LHCN-M2 (cell line): ENCODE measurements at places on chromosomes 7 and 10. TPM values are rescaled to one million over a fixed set of nuclear protein-coding genes. Genes with fewer than 3 reads are reported as not detected.

Gene MYH16
- total RNA-seq: not detected in 2 replicates

Gene VAX1
- total RNA-seq: not detected in 2 replicates

Gene SPDYE1
- not detected in 2 replicates for total RNA-seq

Gene TRPV5
- not detected in 2 replicates for total RNA-seq

Gene ANKRD22
- total RNA-seq: 0.38 and 0.46 TPM in 2 replicates

Gene RPEL1
- not detected in 2 replicates for total RNA-seq

Gene HHEX
- 0.06 TPM in 1 of 2 replicates, not detected in the other for total RNA-seq

Gene IKZF1
- total RNA-seq: not detected in 2 replicates

Gene RBP4
- total RNA-seq: 0.17 and 0.32 TPM in 2 replicates

Gene CTAGE8
- total RNA-seq: 0.06 and 0.17 TPM in 2 replicates

Gene FLNC
- 215 and 254 TPM in 2 replicates for total RNA-seq

Gene C10orf143
- total RNA-seq: 0.96 and 0.98 TPM in 2 replicates

Gene LIPN
- total RNA-seq: not detected in 2 replicates

Gene FAM180A
- 3.7 and 4.1 TPM in 2 replicates for total RNA-seq

Gene PLA2G12B
- not detected in 2 replicates for total RNA-seq

GRCh38 chr7:157550300-157551275 is 213.8 kb downstream of the DNAJB6 start:
- DNase-seq: no peak

DNA sequence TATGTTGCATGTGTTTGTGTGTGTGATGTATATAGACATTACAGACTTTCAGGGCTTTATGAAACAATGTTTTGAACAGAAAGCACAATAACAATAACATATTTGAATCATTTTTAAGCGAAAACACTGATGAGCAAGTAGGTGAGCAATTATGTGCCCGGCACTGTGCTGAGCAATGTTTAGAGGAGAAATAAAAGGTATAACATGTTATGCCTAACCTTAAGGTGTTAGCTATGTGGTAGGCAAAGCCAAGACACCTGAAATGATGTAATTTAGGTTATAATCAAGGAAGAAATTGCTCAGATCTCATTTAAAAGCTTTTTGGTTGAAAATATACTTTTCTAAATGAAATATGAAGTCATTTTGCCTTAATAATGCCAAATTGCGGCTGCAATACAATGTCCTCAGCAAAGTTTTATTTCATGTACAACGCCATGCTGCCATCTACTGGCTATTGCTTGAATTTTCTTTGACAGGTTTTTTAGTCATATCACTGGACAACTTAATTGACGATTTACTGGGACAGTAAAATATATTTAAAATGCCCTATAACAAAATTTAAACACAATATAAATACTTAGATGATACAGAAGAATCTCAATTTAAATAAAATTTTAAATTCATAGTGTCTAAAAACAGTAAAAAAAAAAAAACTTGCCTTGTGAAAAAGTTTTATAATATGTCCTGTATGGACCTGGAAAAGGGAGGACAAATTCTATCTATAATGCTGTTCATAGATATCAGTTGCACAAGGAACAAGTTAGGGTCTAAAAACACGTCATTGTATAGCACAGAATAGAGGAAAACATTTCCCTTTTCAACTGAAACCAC is 131.1 kb upstream of the CDK1 start:
- DNase-seq: peak; percentile 60

- no peak for DNase-seq
Measured at GRCh38 chr10:99421233-99421739, 9.1 kb downstream of the GOT1 start.

- peak; percentile 96 for DNase-seq
Measured at GRCh38 chr7:2157473-2158279, 75.1 kb downstream of the MAD1L1 start.

- DNase-seq: peak; percentile 18
Measured at GRCh38 chr10:28631896-28632583, 45.3 kb upstream of the BAMBI start.

GRCh38 chr10:30048768-30049517 is 10.4 kb downstream of the JCAD start:
- no peak for DNase-seq

DNA sequence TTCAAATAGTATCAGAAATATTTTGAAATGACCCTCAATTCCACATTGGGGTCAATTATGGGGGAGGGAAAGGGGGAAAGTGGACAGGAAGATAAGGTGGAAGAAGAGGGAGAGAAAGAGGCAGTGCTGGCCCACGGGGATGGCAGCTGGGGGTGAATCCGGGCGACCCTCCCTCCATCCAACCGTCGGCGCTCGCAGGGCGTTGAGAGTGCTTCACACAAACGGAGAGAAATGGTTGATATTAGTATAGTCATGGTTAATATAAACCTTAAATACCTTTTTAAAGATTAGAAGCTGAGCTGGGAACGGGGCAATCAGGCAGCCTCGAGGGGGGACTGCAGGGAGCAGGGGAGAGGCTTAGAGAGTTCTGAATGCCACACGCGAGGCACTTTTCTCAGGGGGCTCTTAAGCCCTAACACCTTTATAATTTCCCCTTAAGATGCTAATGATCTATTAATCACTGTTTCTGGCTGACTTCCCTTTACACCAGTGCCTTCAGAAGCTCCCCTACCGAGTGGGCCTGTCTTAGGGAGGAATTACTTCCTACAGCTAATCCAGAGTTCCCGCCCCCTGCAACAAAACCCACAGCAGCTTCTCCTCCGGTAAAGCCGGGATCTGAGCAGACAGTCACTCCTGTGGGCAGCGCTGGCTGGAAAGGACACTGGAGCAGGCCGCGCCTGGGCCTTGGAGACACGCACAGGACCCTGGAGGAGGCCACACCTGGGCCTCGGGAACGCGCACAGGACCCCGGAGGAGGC is 39.5 kb downstream of the PRKAG2 start:
- no peak for DNase-seq

DNA sequence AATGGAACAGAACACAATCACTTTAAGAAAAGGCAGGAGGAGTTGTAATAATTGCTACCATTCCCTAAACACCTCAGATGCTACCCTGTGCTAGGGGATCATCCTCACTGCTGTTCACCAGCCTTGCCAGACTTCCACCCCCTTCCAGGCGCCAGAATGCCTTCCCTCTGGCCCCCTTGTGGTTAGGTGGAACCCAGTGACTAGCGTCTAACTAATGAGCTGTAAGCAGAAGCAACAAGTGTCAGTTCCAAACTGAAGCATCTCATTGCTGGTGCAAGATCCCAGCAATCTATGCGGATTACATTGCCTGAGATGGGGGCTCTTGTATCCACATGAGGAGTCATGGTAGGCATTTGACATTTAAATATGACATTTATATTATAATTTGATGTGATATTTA is 86.6 kb downstream of the FRMD4A start:
- DNase-seq: peak; percentile 34

GRCh38 chr10:96446966-96447596 is 66.6 kb downstream of the TLL2 start:
- DNase-seq: no peak

DNA sequence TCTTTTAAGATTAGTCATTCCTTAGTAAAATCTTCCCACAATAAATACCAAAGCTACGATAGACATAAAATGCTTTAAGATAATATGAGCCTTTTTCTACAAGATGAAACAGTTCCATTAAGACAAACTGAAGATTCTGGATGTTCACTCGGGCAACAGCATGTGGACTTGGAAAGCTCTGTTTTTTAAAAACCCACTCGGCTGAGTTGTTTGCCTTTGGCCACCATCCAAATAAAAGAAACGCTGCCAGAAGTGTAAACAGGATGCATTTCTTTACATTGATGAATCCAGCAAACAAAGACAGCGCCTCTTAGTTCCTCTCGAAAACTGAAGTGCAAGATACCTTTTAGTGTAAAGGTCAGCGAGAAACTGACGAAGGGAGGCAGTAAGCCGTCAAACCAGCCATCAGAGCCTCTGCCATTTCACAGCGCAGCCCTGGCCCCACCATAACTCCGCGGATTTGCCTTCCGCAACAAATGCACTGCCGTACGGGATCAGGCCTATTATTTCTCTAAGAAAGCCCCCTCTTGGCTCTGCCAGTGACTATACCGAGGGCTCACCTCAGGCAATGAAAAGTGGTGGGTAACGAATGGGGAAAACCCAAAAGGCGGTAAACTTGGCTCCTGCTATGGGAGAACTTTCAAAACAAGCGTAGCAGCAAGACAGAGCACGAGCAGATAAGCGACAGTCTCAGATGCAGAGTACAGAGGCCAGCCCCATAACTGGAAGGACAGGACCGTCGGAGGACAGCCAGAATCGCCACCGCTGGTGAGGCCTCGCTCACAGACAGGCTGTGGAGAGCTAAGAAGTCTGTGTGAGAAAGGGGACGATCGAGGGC is 41.4 kb downstream of the GNA12 start:
- DNase-seq: peak; percentile 49

GRCh38 chr10:129397198-129397974 is 69.7 kb upstream of the MGMT start:
- DNase-seq: no peak

- no peak for DNase-seq
Measured at GRCh38 chr7:136278057-136278456, 300.9 kb upstream of the MTPN start.

DNA sequence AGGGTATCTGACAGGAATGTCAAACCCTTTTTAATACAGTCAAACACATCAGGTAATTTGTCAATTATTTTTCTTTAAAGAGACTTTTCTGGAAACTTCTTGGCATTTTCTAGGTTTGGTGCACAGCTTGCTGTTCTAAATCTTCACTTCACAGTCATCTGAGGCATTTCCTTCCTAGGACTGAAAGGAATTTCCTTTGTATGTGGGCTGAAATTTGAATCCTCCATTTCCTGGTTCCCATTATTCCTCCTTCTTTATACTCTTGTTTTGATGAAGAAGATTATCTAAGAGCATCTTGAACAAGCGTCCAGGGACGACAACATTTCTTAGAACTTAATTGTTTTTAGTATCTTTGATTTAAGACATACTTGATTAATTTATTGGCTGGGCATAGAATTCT is 24.9 kb downstream of the CALD1 start:
- no peak for DNase-seq

- peak; percentile 35 for DNase-seq
Measured at GRCh38 chr7:28573059-28573553, 160.8 kb downstream of the CREB5 start.

DNA sequence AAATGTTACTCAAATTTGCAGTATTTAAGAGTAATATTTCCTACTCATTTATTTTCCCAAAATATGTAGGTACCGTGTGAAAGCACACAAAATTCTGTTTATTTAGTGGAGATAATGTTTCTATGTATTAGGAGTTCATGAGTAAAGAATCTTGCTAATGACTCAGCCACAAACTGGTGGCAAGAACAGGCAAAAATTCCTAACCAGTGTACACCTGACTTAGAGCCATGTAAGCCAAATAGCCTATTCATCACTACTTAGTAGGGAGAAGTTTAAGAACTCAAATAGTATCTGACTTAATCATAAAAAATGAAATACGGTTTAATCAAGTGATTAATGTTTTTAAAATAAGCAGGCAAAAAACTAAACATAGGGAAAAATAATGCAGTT is 169.0 kb downstream of the SRPK2 start:
- peak; percentile 72 for DNase-seq

DNA sequence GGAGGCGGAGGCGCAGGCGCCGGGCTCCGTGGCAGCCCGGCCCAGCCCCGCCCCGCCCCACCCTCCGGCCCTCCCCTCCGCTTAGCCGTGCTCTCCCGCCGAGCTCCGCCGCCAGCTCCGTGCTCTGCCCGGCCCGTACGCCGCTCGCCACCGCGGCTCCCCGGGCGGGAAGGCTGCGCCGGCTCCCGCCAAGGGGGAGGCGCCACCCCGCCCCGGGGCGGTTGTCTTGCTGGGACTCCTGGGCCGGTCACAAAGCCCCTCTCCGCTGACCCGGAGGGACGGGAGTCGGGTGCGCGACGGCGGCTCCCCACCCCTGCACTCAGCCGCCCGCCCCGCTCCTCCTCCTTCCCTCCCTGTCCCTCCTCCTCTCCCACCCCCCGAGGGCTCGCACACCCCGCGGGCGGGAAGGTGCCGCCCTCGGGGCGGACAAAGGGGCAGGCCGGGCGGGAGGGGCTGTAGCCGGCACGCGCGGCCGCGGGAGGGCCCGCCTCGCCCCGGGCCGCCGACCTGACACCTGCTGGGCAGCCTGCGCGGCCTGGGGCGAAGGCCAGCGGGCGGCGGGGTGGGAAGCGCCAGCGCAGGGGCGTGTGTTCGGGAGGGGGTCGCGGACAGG is 11.5 kb upstream of the SP8 start:
- DNase-seq: no peak

DNA sequence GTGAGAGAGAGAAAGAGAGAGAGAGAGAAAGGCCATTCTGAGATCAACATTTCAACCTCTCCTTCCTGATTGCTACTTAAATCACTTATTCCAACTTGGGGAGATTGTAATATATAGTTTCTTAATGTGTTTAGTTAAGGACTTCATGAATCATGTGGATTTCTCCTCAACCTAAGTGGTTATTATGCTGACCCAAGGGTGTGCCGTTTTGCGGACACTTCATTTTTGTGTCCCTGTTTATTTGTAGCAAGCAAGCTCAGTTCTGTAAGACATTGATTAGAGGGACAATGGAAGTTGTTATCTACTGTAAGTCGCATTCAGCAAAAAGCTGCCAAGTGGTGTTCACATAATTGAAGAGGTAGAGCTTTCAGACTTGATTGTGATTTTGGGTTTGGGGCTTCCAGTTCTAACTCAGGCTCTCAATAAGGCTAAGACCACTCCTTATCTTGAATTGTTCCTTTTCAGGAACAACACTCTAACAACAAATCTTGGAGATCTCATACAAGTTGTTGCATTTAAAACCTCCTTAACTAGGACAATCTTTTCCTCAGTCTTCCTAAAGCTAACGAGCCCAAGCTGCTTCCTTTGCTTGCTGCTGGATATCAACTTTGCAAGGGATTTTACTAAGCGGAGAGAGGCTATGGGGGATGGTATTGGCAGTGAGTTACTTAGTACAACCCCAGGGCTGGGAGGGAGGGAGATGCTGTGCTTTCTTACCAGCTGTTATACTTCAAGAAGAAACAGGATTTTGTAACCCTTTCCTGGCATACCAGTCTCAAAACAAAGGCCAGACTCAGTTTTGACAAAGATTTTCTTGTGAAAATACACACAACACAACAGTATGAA is 19.8 kb upstream of the COL1A2 start:
- peak; percentile 99 for DNase-seq

DNA sequence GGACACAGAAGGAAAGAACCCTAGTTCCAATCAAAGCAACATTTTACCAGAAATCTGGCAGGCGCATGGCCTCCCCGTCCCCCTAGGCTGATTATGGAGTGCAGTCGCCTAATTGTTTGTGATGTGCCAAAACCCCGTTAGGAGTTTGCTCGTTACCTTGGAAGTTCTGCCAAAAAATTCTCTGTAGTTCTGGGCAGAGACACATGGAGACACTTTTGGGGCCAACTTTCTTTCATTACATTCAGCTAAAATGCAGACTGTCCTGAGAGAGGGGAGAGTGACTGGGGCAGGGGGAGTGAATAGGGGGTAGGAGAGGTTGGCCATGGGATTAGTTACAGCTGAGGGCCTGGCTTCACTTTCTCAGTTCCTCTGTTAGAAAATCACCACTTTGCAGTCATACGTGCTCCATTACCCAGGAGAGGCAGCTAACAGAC is 158.0 kb upstream of the NPVF start:
- DNase-seq: no peak

- no peak for DNase-seq
Measured at GRCh38 chr7:58086871-58087535, 637.0 kb downstream of the ZNF716 start.

GRCh38 chr10:71641449-71641848 is 78.1 kb downstream of the C10orf105 start:
- no peak for DNase-seq

- no peak for DNase-seq
Measured at GRCh38 chr7:156123362-156123761, 311.1 kb upstream of the SHH start.

GRCh38 chr10:47143072-47143471 is 156.9 kb upstream of the GDF10 start:
- no peak for DNase-seq

GRCh38 chr7:21757537-21758282 is 188.0 kb downstream of the CDCA7L start:
- no peak for DNase-seq
